Esophagus squamous epithelium (tissue), 5 donors: ENCODE measurements at places on chromosomes 1 and 21.

- no peak for DNase-seq
These were observed 48.5 kb upstream of the SAMD13 start for GRCh38 chr1:84253036-84253435.

DNA sequence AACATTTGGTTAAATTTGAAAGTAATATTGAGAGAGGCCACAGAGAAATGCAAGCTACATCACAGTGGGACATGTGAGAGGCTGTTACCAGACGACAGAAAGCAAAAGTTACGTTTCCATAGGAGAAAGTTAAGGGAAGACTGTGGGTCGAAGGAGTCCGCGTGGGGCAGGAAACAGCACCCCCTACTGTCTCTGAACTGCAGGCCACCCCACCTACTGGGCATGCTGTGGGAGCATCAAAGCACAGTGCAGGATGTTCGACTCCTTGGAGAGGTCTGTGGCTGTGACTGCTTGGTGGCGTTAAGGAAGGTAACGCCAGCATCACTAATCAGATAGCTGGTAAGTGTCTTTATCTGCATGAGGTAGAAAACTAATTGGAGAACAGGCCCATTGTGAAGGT lies 123.9 kb downstream of the PTBP2 start:
- no peak for DNase-seq

DNA sequence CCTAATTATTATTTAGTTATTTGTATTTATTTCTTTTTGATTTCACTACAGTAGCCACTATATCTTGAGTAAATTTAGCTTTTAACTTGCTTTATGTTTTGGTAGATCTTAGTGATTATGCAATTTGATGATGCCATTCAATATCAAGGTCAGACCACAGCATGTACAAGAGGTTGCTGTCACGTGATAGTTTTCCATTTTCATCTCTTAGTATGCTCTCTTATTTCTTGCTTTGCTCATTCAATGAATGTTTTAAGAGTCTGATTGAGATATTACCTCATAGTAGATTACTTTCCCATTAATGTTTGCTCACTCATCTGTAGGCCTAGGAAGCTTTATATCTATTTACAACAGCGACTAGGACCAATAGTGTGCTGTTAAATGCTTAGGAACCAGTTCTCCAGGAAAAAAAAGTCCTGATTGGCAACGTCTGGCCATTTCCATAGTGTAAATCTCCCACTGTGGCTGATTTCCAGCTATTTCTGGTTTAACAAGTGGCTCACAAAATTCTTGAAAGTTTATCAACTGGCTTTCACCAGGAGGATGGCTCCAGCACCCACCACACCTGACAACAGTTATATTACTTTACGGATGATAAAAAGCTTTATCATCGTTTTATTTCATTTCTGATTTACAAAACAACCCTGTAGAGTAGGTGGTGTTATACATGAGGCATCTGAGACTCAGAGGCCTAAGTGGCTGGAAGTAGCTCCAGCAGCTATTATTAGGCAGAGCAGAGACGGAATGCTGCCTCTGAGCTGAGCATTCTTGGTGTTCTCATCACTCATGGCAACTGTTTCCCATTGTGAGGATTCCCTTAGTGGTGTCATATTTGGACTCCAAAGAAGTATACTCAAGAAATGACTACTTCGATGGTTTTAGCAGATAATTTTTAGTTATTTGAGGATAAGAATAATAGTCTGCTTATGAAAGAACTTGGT lies 235.2 kb downstream of the DISC1 start:
- no peak for DNase-seq

DNA sequence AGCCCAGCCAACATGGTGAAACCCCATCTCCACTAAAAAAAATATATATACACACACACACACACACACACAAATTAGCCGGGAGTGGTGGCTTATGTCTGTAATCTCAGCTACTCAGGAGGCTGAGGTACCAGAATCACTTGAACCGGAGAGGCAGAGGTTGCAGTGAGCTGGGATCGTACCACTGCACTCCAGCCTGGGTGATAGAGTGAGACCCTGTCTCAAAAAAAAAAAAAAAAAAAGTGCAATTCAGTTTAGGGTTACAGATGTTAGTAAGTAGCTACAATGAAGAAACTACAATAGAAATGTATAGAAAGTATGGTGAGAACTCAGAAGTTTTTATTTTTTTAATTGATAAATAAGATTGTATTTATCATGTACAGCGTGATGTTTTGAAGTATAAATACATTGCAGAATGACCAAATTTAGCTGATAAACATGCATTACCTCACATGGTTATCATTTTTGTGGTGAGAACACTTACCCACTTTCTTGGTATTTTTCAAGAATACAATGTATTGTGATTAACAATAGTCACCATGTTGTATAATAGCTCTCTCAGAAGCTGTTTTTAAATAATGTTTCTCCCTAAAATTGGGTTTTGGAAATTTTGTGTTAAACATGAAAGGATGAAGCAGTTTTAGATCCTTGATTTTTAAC lies 17.9 kb downstream of the KDM1A start:
- no peak for DNase-seq

GRCh38 chr1:185289880-185290279 lies 27.2 kb downstream of the IVNS1ABP start:
- DNase-seq, result no peak

DNA sequence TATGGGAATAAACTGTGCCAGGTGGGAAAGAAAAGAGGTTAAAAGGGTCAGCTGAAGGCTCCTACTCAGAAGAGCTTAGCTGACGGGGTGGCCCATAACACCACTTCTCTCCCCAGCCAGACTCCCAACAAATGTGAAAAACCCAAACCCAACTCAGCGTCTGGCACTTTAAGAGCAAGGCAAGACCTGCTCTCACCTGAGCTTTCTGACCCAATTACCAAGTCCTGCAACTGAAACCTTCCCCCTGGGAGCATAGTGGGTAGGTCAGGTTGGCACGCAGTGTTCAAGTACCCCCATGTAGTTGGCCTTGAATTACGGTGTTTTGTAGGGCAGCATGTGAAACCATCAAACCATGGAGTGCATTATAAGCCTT lies 3.2 kb downstream of the IRF6 start:
- DNase-seq, result no peak

DNA sequence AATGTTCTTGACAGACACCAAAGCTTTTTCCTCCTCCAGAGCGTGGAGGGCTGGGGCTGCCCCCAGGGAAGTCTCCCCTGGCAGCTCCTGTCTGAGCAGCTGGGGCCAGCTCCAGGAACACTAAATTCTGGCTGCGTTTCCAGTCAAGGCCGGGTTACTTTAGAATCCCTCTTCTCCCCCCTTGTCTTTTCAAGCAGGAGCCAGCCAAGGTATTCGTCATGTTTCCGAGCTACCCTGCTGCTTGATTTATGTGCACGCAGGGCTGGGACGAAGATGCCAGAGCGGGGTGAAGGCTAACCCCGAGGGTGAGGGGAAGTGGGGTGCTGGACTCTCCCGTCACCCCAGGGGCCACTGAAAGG lies 68.1 kb upstream of the ANGPTL1 start:
- DNase-seq, result no peak

- peak; percentile 15 for DNase-seq
These were observed at the start of gene ZMYM1 for GRCh38 chr1:35079003-35079930. ZMYM1 (plus strand) TSS chr1:35079385; CDS start chr1:35093988, 14,603 bp downstream.

DNA sequence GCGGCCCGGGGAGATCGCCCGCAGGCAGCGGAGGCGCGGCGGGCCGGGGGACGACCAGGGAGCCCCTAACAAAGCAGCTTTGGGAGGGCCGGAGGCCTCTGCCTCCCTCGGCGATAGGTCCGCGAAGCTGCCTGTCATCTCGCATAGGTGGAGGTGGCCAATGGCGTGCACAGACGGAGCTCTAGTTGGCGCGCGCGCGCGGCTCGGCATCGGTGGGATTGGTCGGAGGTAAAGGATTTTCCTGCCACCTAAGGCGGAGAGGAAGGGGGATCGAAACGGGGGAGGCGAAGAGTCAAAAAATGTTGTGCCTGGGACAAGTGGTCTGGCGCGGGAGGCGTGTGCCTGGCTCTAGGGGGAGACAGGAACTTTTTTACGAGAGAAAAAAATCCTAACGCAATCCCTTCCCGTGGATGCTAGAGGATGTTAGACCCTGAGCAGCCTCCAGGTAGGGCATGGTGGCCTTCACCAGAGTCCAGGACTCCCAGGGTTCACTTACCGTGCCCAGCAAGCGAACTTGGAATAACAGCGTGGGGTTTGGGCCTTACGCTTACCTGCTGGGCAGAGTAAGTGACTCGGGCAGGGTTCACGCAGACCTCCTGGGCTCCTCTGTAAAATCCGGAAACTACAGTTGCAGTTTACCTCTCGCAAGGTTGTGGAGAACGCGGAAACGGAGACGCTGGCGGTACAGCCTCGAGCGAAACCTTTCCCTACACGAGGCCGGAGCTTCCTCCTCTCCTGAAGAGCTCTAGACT lies 99.9 kb upstream of the SOD1 start:
- DNase-seq, result peak; percentile 27

DNA sequence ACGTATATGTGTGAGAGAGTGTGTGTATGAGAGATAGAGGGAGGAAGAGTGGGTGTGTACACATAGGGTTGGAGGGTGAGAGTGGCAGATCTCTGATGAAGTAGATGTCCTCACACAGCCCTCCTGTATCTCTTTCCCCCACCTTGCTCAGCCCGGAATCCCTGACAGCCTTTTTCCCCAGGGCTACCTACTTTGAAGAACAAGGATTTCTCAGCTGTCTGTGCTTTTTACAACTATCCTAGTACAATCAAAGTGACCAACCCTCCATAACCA lies 29.1 kb upstream of the CADM3 start:
- no peak for DNase-seq

- no peak for DNase-seq
These were observed 23.5 kb downstream of the KCNK2 start for GRCh38 chr1:215106067-215106466.

DNA sequence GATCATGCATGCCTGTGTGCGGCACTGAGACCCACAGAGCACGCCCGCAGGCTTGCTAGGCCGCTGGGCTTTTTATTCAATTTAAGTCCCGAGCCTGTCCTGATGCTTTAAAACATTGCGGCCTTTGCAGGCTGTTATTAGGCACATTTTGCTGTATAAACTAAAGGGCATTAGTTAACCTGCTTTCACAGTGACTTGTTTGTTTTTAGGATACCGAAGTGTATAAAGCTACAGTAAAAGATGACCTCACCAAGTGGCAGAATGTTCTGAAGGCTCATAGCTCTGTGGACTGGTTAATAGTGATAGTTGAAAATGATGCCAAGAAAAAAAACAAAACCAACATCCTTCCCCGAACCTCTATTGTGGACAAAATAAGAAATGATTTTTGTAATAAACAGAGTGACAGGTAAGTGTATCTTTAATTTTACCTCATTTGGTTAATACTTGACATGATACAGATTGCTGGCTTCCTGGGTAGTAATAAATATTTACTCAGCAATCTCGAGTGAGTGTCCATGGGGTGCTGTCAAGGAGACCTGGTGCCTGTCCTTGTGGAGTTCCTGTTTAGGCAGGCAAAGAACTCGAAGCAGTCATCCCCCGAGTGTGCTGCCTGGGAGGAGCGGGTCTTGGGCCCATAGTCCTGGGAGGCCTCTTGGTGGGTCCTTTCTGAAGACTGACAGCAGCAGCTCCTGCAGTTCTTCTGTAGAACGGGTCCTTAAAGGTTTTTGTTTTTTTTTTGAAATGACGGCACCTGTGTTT lies 40.1 kb downstream of the TRAPPC10 start:
- no peak for DNase-seq

GRCh38 chr1:194908643-194909042 lies 1699.6 kb downstream of the KCNT2 start:
- DNase-seq, result no peak

- DNase-seq, result no peak
These were observed 34.4 kb downstream of the WLS start for GRCh38 chr1:68197891-68198290.

DNA sequence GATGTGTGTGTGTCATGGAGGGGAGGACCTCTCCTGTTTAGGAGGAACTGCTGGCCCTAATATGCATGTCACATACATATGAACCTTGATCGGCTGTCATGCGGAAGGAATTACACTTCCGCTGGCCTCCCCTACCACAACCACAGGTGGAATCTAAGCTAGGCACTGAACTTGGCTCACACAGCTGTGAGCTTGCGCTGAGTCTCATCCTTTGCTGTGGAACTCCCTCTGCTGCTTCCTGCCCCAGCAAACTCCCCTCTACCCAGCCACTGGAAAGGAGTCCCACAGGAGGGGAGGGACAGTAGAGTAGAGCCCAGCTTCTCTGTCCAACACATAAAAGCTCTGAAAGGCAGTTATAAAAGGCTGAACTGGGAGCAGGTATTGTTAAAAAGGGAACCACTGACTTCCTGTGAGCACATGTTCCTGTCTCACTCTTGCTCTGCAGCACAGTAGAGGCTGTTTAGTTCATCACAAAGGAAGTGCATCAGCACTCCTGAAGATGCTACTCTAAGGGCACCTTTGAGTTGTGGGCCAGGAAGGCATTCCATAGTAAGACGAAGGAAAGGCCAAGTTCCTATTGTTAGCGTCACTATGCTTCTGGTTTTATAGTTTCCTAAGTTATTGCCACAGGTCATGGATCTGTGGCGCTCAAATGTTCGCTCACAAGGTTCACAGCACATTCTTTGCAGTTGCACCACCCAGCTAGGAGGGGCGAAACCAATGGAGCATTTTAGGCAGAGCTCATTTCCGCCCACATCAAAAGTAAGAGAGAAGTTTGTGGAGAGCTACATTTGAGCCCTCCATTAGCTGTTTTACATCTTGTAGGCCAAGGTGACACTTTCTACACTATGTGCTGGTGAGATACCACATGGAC lies 17.7 kb upstream of the PTPRC start:
- no peak for DNase-seq

- DNase-seq, result no peak
These were observed 26.2 kb upstream of the ID3 start for GRCh38 chr1:23585321-23586022.

DNA sequence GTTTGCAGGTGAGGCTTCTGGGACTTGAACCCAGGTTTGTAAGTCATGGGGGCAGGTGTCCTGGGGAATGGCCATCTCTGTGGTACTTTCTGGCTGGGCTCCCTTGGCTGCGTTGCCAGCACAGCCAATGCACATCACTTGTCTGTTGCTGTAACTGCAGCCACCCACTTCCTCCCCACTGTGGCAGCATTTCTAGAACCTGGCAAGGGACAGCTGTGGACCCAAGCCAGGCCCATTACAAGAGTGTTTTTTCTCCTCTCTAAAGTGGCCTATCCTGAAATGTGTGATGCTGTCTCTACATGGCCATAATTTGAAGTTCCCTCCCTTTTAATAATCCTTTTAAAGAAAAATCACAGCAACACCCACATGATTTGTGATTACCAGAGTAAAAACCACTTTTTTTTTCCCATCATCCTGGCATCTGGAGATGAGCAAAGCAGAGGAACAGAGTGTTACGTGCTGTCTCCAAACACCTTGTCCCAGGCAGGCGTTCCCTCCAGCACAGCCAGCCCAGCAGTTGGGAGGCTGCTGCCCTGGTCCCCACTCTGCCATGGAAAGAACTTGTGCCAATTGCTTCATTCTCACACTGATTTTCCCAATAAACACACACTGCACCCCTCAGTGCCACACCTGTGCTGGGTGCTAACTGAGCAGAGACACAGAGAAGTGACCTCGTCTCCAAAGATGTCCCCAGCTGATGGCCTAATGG lies 360.6 kb upstream of the USP24 start:
- DNase-seq, result no peak
